ENCODE measurements at places on chromosomes 7 and 10.

GRCh38 chr7:83613232-83613631 is 35.7 kb downstream of the SEMA3E start:
- DNase-seq: no peak

DNA sequence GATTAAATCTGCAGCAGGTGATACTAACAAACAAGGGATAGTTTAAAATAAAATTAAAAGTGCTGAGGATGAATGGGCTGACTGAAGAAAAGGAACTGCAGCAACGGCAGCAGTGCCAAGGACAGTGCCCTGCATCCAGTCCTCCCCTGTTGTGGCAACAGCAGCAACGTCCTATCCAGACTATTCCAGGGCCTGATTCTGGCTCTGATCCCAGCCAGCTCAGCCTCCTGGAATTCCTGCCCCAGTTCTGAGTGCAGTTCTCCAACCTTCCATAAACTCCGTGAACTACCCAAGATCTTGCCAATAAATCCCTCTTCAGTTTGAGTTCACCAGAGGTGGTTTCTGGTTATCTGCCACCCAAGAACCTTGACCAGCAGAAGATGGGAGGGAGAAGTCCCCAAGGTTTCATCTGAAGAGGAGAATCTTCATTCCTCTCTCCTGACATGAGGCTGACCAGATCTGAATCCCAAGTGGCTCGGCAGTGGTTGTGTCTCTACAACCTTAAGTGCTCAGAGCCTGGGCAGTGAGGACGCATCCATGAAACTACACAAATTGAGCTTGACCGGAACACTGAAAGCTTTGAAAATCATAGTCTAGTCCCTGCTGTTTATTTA is 115.8 kb downstream of the SORBS1 start:
- no peak for DNase-seq

DNA sequence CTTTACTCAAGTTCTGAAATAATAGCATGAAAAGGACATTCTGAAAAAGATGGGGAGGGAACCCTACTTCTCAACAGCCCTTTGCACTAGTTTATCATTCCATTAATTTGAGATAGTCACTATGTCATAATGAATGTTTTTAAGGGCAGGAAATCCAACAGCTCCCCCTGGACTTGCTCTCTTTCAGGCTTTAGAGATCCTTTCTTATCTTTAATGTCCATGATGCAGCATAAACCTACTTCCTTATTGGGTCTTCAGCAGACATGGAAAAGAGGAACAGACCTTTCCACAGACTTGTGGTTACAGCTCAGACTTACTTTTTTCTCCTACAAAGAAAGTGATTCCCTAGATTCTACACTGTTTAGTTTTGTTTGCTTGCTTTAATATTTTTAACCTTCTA is 87.3 kb downstream of the IDE start:
- DNase-seq: no peak

GRCh38 chr7:66694286-66694685 is 46.2 kb upstream of the RABGEF1 start:
- no peak for DNase-seq

Data from CD4-positive, alpha-beta T cell treated with Interleukin-1 beta for 1 hour (primary cell).